ENCODE measurements at places on chromosomes 4 and X.

DNA sequence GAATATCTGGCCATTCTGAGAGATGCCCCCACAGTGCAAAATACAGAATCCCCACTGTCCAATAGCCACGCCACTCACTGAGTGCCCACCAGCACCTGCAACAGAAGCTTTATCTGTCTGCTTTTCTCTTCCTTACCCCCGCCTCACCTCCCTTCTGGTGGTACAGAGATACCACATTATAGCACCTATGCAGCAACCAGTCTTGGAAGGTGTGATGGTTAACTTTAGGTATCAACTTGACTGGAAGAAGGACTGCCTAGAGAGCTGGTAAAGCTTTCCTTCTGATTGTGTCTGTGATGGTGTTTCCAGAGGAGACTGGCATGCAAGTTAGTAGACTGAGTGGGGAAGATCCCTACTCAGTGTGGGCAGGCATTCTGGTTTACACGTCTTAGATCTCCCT, 61.8 kb upstream of the TXK start:
- DNase-seq = no peak

DNA sequence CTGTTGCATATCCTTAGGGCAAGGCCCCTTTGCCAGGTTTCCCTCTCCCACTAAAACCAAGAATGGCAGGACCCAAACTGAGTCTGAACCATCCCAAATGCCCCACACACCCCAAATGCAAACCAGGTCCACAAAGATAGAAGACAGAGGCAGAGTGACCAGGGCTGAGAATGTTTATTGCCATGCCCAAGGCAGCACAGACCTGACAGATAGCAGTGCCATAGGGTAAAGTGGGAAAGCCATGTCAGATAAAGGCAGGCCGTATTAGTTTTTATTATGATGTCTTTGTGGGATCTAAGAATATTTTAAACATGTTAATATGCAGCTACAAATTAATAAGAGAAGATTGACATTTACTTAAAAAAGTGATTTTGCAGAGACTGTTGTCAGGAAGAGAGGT, 29.6 kb upstream of the MND1 start:
- DNase-seq = no peak

DNA sequence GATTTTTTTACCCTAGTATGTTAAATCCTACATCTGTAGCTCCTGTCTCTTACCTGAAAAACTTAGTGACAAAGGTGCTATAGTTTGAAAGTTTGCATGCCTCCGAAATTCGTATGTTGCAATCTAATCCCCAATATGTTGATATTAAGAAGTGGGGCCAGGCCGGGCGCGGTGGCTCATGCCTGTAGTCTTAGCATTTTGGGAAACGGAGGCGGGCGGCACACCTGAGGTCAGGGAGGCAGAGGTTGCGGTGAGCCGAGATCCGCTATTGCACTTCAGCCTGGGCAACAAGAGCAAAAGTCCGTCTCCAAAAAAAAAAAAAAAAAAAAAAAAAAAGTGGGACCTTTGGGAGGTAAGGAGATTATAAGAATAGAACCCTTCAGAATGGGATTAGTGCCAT, 471.3 kb upstream of the TECRL start:
- DNase-seq = no peak

- DNase-seq = no peak
Measured at GRCh38 chrX:24306440-24306839, 7.4 kb downstream of the SUPT20HL2 start.

DNA sequence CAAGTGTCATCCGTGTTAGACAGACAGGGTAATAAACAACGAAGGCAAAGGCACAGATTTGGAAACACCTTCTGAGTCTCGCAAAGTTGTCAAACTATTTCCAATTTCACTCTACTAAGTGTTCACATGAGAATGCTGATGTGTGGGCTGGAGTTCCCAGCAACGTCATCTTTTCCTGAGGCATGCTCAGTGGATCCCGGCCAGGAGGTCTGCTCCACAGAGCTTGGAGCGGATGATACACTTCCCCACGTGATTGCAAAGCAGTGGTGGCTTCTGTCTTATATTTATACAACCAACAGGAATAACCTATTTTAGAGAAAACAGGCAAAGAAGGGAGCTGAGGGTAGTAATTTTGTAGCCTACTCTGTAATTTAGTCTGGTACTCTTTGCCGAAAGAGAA, 40.1 kb upstream of the PDK3 start:
- DNase-seq = no peak

GRCh38 chr4:655464-656151, 18.5 kb downstream of the ATP5ME start:
- no peak for DNase-seq

- no peak for DNase-seq
Measured at GRCh38 chr4:53156896-53157295, 209.0 kb downstream of the SCFD2 start.

DNA sequence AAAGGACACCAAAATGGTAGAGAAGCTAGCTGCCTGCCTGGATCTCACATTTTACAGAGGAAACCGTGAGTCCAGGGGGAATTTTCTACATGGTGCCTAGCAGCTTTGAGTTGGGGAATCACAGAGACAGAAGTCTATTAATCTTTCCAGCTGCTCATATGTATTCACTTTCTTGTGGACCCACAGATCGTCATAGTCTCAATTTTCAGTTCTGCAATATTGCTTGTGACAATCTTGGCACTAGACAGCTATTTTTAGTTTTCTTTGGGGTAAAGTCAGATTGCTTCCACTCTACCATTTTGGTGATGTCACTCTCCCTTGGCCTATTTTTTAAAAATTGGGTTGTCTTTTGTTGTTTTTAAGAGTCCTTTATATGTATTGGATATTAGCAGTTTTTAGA, 233.4 kb upstream of the STK26 start:
- DNase-seq = no peak

DNA sequence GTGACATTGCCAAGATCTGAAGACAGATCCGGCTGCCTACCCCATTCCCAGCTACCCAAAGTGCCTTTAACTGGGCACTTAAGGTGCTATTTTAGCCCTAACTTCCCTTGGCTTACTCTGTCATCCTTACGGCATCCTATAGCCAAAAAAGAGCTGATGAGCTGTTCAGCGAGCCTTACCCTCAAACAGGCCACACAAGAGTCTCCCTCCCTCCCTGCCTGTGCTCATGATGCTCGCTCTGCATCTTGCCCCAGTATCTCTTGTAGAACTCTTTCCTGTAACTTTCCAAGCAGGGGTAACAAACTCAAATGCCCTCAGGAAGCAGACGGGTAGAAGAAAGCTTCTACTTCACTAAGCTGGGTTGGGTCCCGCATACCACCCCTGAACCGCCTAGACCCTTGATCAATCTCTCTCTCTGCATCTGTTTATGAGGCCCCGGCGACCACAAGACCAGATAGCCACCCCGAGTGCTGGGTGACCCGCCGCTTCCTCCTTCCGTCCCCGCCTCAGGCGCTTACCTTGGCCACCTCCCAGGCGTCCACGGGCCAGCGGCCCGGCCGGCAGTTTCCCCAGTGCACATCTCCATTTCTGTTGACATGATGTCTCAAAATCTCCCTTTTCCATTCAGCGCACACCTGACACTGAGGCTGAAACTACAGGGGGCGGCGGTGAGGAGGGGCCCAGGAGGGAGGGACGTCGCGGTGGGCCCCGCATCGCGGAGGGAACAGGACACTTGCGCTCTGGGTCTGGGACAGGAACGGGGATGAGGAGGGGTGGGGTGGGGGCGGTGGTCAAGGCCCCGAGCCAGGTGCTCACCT, 663 bp downstream of the CXorf38 start:
- peak; percentile 31 for DNase-seq

DNA sequence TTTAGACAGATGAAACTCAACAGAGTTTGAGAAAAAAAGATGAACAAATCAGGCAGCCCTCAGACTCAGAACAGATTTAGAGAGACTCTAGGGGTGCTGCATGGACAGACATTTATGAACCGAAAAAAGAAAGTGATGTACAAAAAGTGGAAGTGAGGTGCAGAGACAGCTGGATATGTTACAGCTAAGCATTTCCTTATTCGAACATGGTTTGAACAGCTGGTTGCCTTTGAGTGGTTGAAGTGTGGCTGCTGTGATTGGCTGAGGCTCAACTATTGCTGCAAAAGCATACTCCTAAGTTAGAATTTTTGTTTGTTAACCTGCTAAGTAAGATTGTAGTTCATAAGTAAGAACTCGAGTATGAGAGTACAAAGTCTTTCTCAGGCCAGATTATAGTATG, 331.5 kb upstream of the PABPC4L start:
- no peak for DNase-seq

GRCh38 chrX:8987672-8988250, 46.2 kb downstream of the FAM9B start:
- DNase-seq = peak; percentile 33

DNA sequence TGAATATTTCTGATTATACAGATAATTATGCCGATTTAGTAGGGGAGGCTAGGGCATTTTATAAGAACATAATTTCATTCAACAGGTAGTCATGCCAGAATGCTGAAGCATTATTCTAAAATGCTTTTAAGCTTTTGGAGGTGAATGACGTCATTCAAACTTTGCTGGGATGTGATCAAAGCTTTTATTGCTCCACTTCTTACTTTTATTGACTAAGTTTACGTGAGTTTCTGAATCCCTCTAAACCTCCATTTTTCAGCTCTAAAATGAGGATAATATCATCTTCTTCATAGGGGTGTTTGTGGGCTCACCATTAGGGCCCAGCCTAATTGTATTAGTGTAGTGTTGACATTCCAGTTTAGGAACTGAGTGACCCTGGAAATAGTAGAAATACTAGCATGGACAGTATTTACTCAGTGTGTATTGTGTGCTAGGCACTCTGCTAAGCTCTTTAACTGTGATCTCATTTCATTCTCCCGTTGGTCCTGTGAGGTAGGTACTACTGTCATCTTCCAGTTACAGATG, 3.0 kb downstream of the WWC2 start:
- no peak for DNase-seq

DNA sequence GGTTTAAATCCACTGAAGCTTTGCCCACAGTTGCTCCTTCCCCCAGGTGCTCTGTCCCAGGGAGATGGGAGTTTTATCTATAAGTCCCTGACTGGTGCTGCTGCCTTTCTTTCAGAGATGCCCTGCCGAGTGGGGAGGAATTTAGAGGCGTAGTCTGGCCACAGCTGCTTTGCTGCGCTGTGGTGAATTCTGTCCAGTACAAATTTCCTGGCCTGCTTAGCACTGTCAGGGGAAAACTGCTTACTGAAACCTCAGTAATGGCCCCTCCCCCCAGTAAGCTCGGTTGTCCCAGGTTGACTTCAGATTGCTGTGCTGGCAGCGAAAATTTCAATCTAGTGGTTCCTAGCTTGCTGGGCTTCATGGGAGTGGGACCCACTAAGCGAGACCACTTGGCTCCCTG, 40.1 kb downstream of the UGT2B17 start:
- DNase-seq = no peak

GRCh38 chr4:22385611-22386011, 130.3 kb downstream of the ADGRA3 start:
- DNase-seq = no peak

- DNase-seq = peak; percentile 1
Measured at GRCh38 chrX:20320461-20321159, 53.9 kb upstream of the RPS6KA3 start.

DNA sequence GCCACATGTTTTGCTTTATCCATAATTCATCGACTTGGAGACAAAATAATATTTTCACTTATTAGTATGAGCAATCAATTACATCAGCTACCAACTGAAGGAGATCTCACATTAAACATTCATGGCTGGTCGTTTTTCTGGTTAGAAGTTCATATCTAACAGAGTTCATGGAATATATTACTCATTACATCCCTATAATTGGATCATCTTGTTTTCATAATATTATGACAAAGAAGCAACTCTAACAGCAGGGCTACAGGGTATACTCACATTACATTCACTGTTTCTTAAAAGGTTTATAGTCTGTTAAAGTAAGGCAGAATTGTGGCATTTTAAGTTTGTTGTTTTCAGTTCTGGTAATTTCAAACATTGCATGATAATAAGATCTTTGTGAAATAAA, 33.0 kb downstream of the GSTCD start:
- no peak for DNase-seq

DNA sequence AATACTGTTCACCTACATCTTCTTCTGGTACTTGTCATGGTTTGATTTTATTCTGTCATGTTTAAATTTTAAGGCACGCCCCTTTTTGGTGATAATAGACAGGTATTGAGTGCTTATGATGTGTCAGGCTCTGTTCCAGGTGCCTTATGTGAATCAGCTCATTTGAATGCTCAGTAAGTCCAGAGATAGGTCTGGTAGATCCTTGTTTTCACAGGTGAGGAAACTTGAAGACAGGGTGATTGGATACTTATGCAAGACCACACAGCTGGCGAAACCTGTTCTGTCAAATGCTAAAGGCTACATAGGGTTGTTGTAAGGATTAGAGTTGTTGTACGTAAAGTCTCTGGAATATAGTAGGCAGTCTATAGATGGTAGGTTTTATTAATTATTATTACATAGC, 9.6 kb upstream of the SLC25A14 start:
- DNase-seq = no peak

GRCh38 chrX:57519578-57520118, 72.2 kb upstream of the ZXDB start:
- DNase-seq = no peak

DNA sequence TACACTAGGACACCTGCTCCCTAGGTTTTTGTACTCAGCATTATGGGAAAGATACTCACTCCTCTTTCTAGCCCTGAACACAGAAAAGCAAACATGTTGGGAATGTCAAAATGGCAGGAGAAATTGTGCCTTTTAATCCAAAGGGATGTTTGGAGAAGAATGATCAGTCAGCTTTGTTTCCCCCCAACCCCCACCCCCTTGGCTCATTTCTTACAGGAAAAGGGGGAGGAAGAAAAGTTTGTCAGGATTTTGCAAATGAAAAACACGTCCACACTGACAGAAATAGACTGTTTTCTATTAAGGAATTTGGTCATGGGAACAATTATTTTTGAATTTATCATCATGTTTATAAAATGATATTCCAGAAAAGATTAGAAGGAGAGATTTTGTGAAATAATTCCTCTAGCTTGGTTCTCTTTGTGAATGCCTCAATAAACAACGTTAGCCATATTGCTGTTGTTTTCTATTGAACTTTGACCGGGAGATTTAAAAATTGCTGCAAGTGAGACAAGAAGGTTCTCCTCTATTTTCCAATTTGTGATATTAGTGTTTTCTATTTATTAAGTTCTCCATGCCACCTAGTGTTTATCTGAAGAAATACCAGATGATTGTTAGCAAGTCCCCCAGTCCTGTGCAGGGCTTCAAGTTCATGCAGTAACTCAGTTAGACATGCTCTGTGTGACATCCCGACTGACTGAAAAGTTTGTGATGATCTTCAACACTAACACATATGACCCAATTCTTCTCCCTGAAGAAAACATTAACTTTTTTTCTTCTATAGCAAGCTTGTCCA, 31.3 kb upstream of the TFDP3 start:
- DNase-seq = no peak

GRCh38 chrX:41499984-41500383, 52.8 kb downstream of the NYX start:
- no peak for DNase-seq

- DNase-seq = no peak
Measured at GRCh38 chrX:39613482-39613995, 484.2 kb downstream of the BCOR start.

- DNase-seq = no peak
Measured at GRCh38 chrX:72262077-72262476, 15.0 kb downstream of the RPS4X start.

GRCh38 chrX:121836000-121836399, 788.6 kb downstream of the GLUD2 start:
- no peak for DNase-seq
